ENCODE measurements at places on chromosomes 2 and 18.

DNA sequence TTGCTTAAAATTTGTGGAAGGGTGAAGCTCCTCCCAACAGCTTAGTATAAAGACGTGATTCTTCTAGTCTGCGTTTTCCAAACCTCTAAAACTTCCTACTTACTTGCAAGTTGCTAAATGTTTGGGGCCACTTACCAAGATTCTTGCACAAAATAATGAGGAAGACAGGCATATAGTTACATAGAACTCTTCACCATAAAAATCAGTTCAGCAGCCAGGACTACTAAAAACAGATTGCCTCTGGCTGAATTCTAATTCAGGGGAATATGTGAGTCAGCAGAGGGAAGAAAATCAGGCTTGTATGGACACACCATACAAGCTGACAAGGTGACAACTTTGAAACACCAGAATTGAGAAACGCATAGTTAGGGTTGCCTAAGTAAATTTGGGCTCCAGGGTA, 2.8 kb upstream of the PEX13 start:
- DNase-seq = no peak

DNA sequence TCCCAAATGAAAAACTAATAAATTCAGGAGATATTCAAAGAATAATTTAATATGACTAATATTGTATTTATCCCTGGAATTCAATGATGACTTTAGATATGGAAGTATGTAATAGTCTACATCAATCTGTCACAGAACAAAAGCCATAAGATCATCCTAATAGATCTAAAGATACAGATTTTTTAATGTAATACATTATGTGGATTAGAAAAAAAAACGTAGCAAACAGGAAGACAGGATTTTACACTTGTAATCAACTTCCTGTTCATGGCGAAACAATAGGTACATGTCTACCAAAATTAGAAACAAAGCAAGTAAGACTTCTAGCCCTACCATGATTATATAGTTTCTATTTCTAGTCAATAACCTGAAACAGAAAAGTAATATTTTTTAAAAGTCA, 192.2 kb downstream of the TTC32 start:
- no peak for DNase-seq

DNA sequence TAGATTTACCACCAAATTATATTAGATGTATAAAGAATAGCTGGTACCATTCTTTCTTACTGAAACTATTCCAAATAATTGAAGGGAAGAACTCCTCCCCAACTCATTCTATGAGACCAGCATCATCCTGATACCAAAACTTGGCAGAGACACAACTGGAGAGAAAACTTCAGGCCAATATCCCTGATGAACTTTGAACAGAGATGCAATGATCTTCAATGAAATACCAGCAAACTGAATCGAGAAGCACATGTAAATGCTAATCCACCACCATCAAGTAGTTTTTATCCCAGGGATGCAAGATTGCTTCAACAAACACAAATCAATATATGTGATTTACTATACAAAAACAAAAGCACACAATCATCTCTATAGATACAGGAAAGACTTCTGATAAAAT, 329.8 kb downstream of the RDH14 start:
- DNase-seq = no peak

GRCh38 chr2:216633616-216634369, 573 bp downstream of the IGFBP2 start:
- DNase-seq = no peak

- no peak for DNase-seq
Observed at GRCh38 chr2:82795446-82795845, 1663.6 kb downstream of the SUCLG1 start.

- no peak for DNase-seq
Observed at GRCh38 chr2:134912361-134912760, 6.3 kb upstream of the CCNT2 start.

- DNase-seq = no peak
Observed at GRCh38 chr18:12015416-12016062, 34.2 kb downstream of the IMPA2 start.

- DNase-seq = no peak
Observed at GRCh38 chr2:31739161-31739560, 158.4 kb upstream of the SRD5A2 start.

DNA sequence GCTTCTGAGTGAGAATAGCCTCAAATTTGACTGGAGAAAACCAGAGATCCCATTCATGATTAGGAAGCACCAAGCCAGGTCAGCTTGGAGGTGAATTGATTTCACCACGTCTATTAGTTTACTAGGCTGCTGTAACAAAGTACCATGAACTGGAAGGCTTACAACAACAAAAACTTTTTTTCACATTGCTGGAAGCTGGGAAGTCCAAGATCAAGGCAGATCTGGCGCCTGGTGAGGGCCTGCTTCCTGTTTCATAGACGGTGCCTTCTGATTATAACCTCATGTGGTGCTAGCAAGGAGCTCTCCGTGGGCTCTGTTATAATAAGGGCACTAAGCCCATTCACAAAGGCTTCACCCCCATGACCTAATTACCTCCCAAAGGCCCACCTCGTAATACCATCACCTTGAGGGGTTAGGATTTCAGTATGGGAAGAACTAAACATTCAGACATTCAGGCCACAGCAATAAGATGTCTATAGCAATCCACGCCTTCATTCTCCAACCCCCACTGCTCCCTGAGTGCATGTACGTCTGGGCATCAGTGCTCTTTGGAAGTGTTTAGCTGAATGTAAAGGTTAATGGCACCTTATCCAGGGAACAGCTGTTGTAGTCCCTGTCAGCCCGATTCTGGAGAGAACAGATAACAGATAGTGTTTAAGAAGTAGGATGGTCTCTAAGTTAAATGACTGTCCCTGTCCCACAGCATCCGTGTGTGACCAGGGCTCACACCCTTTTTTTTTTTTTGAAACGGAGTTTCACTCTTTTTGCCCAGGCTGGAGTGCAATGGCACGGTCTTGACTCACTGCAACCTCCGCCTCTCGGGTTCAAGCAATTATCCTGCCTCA, 89.2 kb downstream of the SOCS6 start:
- DNase-seq = no peak

GRCh38 chr2:167183931-167184330, 295.7 kb downstream of the XIRP2 start:
- DNase-seq = no peak

DNA sequence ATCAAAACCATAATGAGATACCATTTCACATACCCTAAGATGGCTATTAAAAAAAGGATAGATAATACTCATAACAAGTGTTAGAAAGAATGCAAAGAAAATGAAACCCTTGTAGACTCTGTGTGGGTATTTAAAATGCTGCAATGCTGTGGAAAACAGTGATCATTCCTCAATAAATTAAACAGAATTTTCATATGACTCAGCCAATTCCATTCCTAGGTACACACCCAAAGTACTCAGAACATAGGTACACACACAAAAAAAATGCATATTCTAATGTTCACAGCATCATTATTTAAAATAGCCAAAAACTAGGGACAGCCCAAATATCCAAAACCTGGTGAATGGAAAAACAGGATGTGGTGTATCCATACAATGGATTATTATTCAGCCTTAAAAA, 502.3 kb downstream of the KCNJ3 start:
- no peak for DNase-seq

- DNase-seq = no peak
Observed at GRCh38 chr18:37230768-37231167, 334.8 kb downstream of the CELF4 start.

DNA sequence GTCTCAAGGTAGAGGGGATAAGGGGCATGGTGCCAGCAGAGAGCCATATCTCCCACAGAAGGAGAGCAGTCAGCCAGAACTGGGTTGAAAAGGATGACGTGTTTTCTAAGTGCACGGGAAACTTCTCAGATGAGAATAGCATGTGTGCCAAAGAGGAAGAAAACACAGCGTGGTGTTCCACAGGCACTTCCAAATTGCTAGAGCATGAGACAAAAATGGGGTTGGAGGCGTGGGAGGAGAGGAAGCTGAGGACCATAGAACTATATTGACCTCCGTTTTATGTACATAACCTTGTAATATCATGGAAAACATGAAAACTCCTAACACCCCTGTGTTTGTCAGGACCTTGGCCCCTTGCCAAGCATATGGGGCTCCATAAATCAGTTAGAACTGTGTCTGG, 682.7 kb upstream of the RAB6C start:
- no peak for DNase-seq

GRCh38 chr2:205564346-205565141, 117.8 kb upstream of the NRP2 start:
- no peak for DNase-seq

- no peak for DNase-seq
Observed at GRCh38 chr18:28372186-28372585, 195.3 kb upstream of the CDH2 start.

GRCh38 chr2:231900486-231900942, 25.7 kb downstream of the NPPC start:
- DNase-seq = no peak

GRCh38 chr2:151795646-151796240, 32.5 kb downstream of the ARL5A start:
- no peak for DNase-seq

- DNase-seq = no peak
Observed at GRCh38 chr2:44813165-44813564, 128.3 kb upstream of the SIX3 start.

- DNase-seq = no peak
Observed at GRCh38 chr2:168639018-168639417, 163.4 kb upstream of the NOSTRIN start.

DNA sequence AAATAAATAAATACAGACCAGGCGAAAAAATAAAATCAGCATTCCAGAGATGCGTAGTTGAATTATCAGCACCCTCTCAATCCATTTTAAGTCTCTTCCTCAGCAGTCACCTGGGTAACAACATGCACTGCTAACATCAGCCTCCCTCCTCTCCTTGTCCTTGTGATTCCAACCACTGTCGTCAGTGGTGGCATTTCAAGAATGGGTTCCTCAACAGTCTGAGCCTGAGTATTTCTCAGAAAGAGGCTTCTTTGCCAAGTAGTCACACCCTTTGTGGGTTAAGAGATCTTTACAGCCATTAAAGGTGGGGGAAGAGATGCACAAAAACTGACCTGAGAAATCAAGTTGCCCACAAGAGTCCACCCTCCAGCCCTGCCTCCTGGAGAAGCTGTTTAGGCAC, 39.0 kb downstream of the NOL10 start:
- no peak for DNase-seq

- no peak for DNase-seq
Observed at GRCh38 chr2:112170495-112170894, 32.3 kb downstream of the FBLN7 start.

- no peak for DNase-seq
Observed at GRCh38 chr18:13514558-13514957, 211.8 kb downstream of the FAM210A start.

GRCh38 chr2:26555246-26556133, 77.6 kb upstream of the OTOF start:
- no peak for DNase-seq

DNA sequence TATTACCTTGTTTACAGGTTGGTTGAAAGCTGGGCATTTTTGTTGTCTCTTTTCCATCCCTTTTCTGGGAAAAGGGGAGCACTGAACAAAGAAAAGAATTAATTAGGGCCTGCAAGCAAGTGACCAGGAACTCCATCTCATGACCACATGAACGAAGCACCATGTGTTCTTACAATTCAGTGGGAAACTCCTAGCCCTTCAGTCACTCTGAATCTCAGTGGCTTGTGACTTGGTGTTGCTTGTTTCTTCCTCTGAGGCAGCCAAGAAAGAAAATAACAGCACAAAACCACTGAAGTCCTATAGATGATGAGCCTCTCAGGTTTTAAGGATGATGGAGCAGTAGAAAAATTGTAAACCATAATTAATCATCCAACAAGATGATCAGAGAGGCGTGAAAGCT, 129.1 kb upstream of the CAB39 start:
- DNase-seq = no peak

- no peak for DNase-seq
Observed at GRCh38 chr2:63594660-63595059, 5.9 kb downstream of the MDH1 start.

GRCh38 chr2:3282056-3282998, 95.3 kb downstream of the EIPR1 start:
- DNase-seq = peak; percentile 93

GRCh38 chr2:240200230-240201051, 60.0 kb upstream of the OTOS start:
- DNase-seq = no peak

- no peak for DNase-seq
Observed at GRCh38 chr2:84939426-84940087, 31.4 kb upstream of the KCMF1 start.

DNA sequence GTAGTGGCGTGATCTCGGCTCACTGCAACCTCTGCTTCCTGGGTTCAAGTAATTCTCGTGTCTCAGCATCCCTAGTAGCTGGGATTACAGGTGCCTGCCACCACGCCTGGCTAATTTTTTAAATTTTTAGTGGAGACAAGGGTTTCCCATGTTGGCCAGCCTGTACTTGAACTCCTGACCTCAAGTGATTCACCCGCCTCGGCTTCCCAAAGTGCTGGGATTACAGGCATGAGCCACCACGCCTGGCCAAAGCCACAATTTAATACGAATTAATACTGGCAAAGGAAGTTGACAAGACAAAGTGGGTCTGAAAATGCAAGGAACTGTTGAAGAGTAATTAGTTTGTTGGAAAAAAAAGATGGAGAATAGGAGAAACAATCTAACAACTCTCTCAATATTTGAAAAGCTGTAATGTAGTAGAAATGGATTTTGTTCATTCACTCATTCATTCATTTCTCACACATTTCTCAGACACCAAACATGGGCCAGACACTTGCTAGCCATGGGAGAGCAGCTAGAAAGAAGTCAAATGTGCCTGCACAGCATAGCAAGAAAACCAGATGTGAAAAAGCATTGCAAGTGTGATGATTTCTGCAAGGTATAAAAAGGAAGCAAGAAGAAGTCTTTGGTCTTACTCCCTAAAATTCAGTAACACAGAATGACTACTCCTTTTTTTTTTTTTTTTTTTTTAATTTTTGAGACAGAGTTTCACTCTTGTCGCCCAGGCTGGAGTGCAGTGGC, 39.4 kb upstream of the ATL2 start:
- DNase-seq = no peak

GRCh38 chr2:186518291-186518690, 32.2 kb downstream of the ZC3H15 start:
- DNase-seq = no peak

GRCh38 chr18:76823587-76824011, 1.2 kb downstream of the ZNF236 start:
- no peak for DNase-seq

DNA sequence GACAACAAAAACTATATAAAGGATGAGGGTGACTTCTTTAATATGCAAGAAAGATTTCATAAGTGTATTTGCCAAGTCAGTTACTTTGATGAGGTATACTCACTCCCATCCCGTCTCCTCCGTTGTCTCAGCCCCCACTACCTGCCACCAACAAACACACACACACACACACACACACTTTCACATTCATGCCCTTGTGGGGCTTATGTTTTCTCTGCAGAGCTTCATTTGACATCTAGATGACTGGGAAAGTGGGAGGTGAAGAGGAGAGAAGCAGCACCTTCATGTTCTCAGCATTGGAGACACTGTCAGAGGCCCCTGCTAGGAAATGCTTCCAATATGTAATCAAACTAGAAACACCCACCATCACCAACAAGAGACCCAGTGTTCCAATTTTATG, 22.5 kb upstream of the TXNDC2 start:
- no peak for DNase-seq
